ENCODE measurements at places on chromosomes 5 and 9. TPM values are rescaled to one million over a fixed set of nuclear protein-coding genes. Genes with fewer than 3 reads are reported as not detected.

DNA sequence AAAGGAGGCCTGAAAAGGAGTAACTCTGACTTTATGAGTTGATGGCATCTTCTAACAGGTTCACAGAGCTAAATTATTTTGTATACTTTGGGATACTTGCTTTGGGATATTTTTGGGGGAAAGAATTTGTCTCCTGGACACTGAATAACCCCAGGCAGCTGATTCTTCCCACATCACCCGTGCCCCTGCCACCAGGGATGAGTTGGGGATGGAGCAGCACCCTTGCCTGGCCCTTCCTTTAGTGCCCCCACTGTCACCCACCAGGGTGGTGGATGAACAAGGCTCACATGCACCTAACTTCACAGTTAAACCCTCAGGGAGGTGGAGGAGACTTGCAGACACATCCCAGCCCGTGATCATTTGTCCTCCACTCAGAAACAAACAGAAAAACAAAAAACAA, 2.3 kb upstream of the ADAMTS2 start:
- peaks cover 81% of the 10 kb centered on the region for H3K27me3 ChIP-seq
- no peak overlapping the region for H3K27ac ChIP-seq
- DNase-seq, result no peak

GRCh38 chr9:83707518-83707767, 315 bp downstream of the UBQLN1 start:
- no peaks in the 10 kb centered on the region for H3K4me1 ChIP-seq
- no peaks in the 10 kb centered on the region for H3K36me3 ChIP-seq
- peak overlapping the region; percentile 99 for H3K27ac ChIP-seq
- peak overlapping the region; percentile 92 for H3K4me3 ChIP-seq
- H3K27me3 ChIP-seq, result no peaks in the 10 kb centered on the region

DNA sequence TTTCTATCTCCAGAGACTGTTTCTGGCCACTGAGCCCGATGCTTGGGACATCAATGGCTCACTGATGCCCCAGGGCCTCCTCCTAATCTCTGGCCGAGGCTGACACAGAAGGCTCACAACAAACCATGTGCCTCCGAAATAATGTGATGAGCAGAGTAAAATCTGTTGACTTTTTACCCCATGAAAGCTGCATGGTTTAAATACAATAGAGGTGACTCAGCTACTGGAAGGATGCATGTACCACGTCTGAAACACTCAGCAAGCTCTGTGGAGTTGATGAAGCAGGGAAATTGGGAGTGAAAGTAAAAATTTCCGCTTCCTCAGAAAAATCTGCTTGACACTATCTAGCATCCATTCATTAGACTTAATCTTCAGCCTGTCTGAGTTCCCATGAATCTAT, 111.1 kb upstream of the EQTN start:
- H3K36me3 ChIP-seq, result no peaks in the 10 kb centered on the region
- no peak overlapping the region for H3K4me3 ChIP-seq
- H3K4me1 ChIP-seq, result no peaks in the 10 kb centered on the region
- no peak for DNase-seq
- no peaks in the 10 kb centered on the region for H3K27me3 ChIP-seq

The SH3TC2 gene
- 1.3 TPM for total RNA-seq

The FAXDC2 gene
- 22.4 TPM for total RNA-seq

GRCh38 chr9:81499021-81499454, 190.3 kb downstream of the TLE1 start:
- H3K27ac ChIP-seq, result no peak overlapping the region
- no peak for DNase-seq
- H3K4me3 ChIP-seq, result no peak overlapping the region

- no peaks in the 10 kb centered on the region for H3K4me1 ChIP-seq
- no peak for DNase-seq
- H3K4me3 ChIP-seq, result no peak overlapping the region
- H3K27ac ChIP-seq, result no peak overlapping the region
- no peaks in the 10 kb centered on the region for H3K36me3 ChIP-seq
Observed at GRCh38 chr9:76200745-76201144, 193.5 kb downstream of the RFK start.

DNA sequence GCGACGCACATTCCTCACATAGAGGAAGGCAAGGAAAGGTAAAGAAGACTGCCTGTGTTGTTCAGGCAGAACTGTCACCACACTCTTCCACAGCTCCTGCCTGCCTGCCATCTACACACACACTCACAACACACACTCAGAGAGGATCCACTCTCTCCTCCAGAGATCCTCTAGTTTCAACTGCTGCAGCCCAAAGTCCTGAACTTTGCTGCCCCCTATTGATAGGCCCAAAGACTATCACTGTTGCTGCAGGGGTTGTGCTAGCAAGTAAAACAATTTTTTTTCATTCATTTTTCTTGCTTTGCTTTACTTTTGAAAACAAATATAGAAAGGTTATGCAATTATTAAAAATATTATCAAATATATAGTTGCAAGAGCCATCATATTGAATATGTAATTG, 5.9 kb upstream of the CFAP90 start:
- no peak overlapping the region for H3K4me3 ChIP-seq
- no peak overlapping the region for H3K27ac ChIP-seq
- no peaks in the 10 kb centered on the region for H3K27me3 ChIP-seq
- no peaks in the 10 kb centered on the region for H3K4me1 ChIP-seq

GRCh38 chr5:167049043-167049663, 1242.3 kb upstream of the WWC1 start:
- H3K27me3 ChIP-seq, result no peaks in the 10 kb centered on the region
- no peaks in the 10 kb centered on the region for H3K4me1 ChIP-seq
- peak; percentile 74 for DNase-seq

The ACOT12 gene
- not detected for total RNA-seq

The CTXN3 gene
- total RNA-seq, result not detected

GRCh38 chr9:29750062-29750461, 2176.8 kb upstream of the C9orf72 start:
- H3K4me1 ChIP-seq, result no peaks in the 10 kb centered on the region
- H3K36me3 ChIP-seq, result no peaks in the 10 kb centered on the region
- no peak overlapping the region for H3K4me3 ChIP-seq

GRCh38 chr9:37957664-37957953, 53.7 kb upstream of the SLC25A51 start:
- no peaks in the 10 kb centered on the region for H3K4me1 ChIP-seq
- H3K27me3 ChIP-seq, result no peaks in the 10 kb centered on the region
- no peak overlapping the region for H3K4me3 ChIP-seq
- peaks cover 9% of the 10 kb centered on the region for H3K36me3 ChIP-seq
- no peak overlapping the region for H3K27ac ChIP-seq

The TEX48 gene
- not detected for total RNA-seq

DNA sequence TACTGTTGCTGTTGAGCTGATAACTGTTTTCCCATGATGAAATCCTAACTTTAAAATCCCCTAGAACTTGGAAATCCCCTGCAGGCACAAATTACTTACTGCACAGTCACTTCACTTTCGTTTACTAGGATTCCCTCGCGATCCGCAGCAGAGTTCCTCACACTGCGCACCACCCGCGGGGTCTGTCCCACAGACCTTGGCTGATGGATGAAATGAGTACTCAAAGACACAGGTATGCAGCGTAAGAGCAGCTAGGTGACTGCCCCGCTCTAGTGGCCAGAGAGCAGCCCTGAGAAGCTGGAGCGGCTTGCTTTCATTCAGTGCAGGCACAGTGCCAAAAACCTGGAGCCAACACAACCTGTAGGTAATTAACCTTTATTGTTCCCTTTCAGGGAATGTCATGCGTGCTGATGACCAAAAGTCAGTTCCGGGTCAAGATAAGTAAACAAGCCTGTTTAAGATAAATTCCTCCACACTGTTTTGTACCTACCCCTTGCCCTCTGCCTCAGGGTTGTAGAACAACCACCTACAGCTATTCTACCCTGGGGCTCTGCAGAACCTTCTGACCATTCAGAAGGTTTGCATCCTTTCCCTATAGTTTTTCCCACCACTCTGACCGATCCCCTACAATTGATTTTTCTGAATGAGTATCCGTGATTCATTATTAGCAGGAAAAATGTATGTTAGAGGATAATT, 191.2 kb downstream of the CDH9 start:
- no peak overlapping the region for H3K4me3 ChIP-seq
- H3K4me1 ChIP-seq, result no peaks in the 10 kb centered on the region
- H3K36me3 ChIP-seq, result no peaks in the 10 kb centered on the region
- H3K27ac ChIP-seq, result no peak overlapping the region
- H3K27me3 ChIP-seq, result no peaks in the 10 kb centered on the region

The SH3PXD2B gene
- 27.6 TPM for total RNA-seq

GRCh38 chr5:112417931-112418658, 982 bp downstream of the EPB41L4A start:
- peaks cover 9% of the 10 kb centered on the region for H3K4me1 ChIP-seq
- H3K36me3 ChIP-seq, result no peaks in the 10 kb centered on the region
- H3K27me3 ChIP-seq, result peaks cover 27% of the 10 kb centered on the region
- no peak overlapping the region for H3K27ac ChIP-seq
- H3K4me3 ChIP-seq, result peak overlapping the region; percentile 86

GRCh38 chr9:112443200-112443599, 43.4 kb upstream of the KIAA1958 start:
- no peaks in the 10 kb centered on the region for H3K27me3 ChIP-seq
- H3K27ac ChIP-seq, result no peak overlapping the region
- H3K36me3 ChIP-seq, result peaks cover 8% of the 10 kb centered on the region
- DNase-seq, result peak; percentile 41
- no peak overlapping the region for H3K4me3 ChIP-seq

The TRIM14 gene
- total RNA-seq, result 1.5 TPM

The CD14 gene
- 1.4 TPM for total RNA-seq

DNA sequence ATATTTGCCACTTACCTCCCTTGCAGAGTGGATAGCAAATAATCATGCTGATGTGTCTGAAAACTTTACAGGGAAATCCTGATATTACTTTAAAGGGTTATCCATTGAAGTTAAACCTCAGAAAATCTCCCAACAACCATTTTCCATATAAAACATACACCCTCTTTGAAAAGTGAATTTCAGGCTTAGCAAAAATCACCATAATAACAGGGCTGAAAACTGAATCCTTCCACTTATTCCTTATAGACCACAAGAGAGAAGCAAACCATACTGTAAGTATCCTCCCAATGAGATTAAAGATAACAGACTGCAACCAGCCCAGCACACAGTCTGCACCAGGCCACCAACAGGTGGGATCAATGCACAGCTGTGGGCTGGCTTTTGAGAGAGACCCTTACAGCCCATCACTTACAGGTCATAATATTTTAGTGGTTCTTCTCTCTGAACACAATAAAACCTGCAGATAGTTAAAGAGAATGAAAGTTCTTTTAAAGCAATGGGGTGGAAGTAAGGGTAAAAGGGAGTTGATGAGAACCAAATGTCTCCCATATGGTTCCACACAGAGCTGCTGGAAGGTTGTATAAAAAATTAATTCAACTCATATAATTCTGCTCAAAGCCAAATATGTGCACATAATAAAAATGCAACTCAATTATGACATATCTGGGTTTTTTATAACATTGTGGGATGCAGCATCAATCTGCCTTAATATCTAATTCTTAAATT, 376.2 kb upstream of the GRAMD2B start:
- H3K36me3 ChIP-seq, result no peaks in the 10 kb centered on the region
- DNase-seq, result no peak
- H3K27me3 ChIP-seq, result no peaks in the 10 kb centered on the region
- no peak overlapping the region for H3K4me3 ChIP-seq
- no peak overlapping the region for H3K27ac ChIP-seq

DNA sequence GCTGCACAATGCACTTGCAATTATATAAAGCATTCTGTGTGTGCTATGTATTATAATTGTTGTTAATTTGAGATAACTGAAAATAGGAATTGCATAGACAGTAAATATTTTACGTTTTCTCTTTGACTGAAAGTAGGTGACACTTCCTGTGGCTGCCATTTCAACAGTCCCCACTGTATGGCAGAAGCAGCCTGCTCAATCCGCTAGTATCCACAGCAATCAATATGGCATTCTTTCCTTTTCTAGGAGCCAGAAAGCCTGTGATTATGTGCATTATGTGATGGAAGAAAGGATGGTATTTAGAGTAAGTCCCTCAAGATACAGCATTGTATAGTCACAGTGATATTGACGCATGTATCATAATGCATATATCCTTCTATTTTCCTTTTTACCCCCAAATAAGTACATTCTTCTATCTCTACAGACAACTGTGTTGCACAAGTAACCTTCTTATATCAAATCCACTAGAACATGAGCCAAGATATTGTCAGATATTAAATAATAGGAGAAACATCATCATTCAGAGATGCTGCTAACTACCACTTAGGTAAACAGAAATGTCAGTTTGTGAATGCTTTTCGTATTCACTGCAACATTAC, 59.7 kb downstream of the CARTPT start:
- peak; percentile 57 for DNase-seq

- H3K36me3 ChIP-seq, result peaks cover 4% of the 10 kb centered on the region
- no peak for DNase-seq
- H3K27me3 ChIP-seq, result no peaks in the 10 kb centered on the region
Observed at GRCh38 chr5:73018892-73019291, 63.1 kb downstream of the FCHO2 start.

- DNase-seq, result no peak
- H3K27me3 ChIP-seq, result no peaks in the 10 kb centered on the region
- no peak overlapping the region for H3K4me3 ChIP-seq
- H3K27ac ChIP-seq, result no peak overlapping the region
- peaks cover 20% of the 10 kb centered on the region for H3K4me1 ChIP-seq
Observed at GRCh38 chr5:72232838-72233237, 87.2 kb downstream of the MRPS27 start.

The EPB41L4B gene
- 2.0 TPM for total RNA-seq

The INSL6 gene
- total RNA-seq, result not detected

DNA sequence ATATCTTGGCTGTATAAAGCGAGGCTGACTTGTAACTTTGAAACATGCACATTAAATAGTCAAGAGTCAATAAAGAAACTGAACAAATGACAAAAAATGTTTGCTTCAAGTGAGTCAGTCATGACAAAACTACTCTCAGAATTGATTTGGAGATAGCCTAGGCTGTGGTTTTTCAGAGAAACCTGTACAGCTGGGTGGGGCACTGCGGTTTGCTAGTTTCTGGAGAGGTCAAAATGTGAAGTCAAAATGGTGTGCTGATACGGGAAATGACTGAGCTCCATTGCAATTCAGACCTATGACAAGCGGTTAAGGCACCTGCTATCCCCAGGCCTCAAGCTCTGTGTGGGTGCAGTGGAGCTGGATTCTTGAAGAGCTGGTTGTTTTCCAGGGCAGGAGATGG, 10.3 kb upstream of the CD180 start:
- no peaks in the 10 kb centered on the region for H3K27me3 ChIP-seq
- no peaks in the 10 kb centered on the region for H3K36me3 ChIP-seq
- H3K4me3 ChIP-seq, result no peak overlapping the region
- H3K27ac ChIP-seq, result no peak overlapping the region

- H3K4me3 ChIP-seq, result no peak overlapping the region
- no peaks in the 10 kb centered on the region for H3K36me3 ChIP-seq
- DNase-seq, result no peak
- no peaks in the 10 kb centered on the region for H3K27me3 ChIP-seq
Observed at GRCh38 chr5:152443935-152444334, 38.9 kb upstream of the NMUR2 start.

Data from cardiac muscle cell (in vitro differentiated cells and primary cell).